ENCODE measurements at places on chromosomes 7 and 10. TPM values are rescaled to one million over a fixed set of nuclear protein-coding genes. Genes with fewer than 3 reads are reported as not detected.

TMEM270 gene
- polyA plus RNA-seq: not detected

PIK3AP1 gene
- polyA plus RNA-seq: 0.14 TPM

LIPJ gene
- not detected for polyA plus RNA-seq

- DNase-seq: no peak
These were observed 178.6 kb downstream of the CDK14 start for GRCh38 chr7:90774706-90775105.

- no peak for DNase-seq
These were observed 257.5 kb downstream of the INHBA start for GRCh38 chr7:41445432-41445831.

DNA sequence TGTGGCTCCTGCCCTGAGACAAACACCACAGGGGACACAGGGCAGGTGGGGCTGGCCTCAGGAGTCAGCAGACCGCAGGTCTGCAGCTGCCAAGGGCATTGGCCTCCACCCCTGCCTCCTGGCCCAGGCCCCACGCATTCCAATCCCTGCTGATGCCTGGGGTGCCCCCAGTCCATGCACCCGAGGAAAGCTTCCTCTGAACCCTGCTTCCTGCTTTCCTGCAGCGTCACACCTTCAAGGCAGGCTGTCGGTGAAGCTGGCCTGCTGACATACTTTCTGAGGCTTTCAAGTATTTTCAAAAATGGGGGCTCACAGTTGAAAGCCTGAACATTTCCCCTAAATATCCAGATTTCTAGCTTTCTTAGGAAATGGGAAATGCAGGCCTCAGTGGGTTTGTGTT lies 22.5 kb upstream of the ANTXRL start:
- no peak for DNase-seq

CYP2E1 gene
- 1.7 TPM for polyA plus RNA-seq

GNAT3 gene
- not detected for polyA plus RNA-seq

DYDC2 gene
- not detected for polyA plus RNA-seq

- DNase-seq: no peak
These were observed 34.5 kb downstream of the BAMBI start for GRCh38 chr10:28711776-28712175.

DNA sequence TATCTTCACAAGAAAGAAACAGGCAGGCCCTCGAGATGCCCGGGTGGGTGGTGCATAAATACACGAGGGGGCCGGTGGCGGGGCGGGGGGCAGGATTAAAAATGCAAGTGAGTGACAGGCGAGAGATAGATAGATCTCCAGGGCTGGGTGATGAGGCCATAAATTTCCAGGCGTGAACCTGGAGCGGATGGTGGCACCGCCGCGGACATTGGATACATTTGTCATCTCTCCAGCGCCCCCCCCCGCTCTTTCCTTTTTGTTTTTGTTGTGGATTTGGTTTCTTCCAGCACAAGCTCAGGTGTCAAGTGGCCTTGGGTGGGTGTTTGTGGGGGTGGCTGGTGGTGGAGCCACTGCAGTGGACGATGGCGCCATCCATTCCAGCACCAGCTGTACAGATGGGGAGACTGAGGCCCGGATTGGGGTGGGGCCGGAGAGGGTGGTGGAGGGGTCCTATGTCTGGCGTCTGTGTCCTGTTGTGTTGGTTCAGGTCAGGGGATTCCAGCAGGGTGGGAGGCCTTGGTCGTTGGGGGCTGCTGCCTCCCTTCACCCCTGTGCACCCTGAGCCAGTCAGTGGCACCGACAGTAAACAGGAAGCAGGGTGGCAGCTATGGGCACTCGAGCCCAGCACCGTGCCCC lies 2.9 kb downstream of the ELFN1 start:
- no peak for DNase-seq

Data from IMR-90 (cell line).